ENCODE measurements at places on chromosomes 6 and 20.

DNA sequence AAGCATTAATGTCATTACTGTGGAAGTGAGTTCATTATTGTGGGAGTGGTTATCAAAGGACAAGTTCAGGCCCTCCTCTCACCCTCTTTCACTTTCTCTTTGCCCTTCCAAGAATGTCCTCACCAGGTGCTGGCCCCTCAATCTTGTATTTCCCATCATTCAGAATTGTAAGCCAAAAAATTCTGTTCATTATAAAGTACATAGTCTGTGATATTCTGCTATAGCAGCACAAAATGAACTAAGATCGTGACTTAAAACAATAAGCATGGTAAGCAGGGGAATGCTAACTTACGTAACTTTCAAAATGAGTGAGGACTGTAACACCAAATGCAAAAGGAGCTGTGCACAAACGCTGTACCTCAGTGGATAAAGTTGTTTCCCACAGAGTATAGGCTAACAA, 515.7 kb upstream of the BTBD3 start:
- DNase-seq: no peak

DNA sequence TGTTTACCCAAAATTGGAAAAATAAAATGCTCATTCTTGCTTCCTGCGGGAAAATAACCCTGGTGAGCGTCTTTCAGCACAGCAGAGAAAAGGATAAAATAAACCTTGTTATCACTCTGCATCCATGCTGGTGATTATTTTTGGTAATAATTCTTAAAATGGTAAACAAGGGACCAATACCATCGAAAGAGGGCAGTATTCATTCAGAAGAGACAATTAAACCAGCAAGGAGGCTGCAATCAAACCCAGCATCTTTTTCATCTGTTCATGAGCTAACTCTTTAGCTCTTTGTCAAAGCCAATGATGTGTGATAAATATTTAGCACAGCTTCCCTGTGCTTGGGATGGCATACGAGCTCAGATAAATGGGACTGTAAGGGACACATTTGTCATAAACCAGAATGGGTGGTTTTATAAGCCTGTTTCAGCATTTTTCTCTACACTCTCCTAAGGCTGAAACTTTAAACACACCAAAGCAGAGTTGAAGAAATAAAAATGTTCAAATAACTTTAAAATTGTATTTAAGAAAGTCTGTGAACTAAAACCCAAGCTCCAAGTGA, 34.4 kb downstream of the CDH26 start:
- peak; percentile 41 for DNase-seq

DNA sequence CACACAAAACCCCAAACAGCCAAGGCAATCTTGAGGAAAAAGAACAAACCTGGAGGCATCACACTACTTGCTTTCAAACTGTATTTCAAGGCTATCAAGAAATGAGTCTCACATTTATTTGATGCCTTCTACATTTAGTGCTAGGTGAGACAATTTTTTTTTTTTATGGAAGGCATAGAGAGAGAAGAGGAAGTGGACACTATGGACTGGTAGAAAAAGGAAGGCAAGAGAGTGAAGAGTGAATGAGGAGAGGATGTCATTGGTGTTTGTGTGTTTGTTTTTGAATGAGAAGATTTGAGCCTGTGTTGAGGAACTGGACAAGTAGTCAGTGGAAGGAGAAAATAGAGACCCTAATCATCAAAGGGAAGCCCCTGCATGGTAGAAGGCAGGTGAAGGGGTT, 182.0 kb upstream of the JAG1 start:
- DNase-seq: peak; percentile 49

GRCh38 chr6:110270165-110270564, 88.0 kb downstream of the METTL24 start:
- no peak for DNase-seq

DNA sequence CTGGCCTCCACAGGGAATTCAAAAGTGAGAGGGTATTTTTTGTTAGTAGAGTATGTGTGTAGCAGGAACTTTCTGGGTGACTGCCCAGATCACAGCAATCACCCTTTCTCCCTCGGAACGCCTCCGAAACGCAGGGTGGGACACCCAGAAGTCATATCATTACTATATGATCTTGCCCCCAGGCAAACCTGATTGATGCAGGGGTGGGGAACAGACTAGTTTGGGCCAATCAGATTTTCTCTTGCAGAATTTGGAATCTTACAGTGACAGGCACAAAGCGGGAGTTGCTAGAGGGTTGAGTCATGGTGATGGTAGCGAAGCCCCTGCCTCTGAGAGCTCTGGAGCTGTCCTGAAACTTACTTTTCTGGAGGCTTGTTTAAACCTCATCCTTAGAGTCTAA, 16.5 kb upstream of the RPN2 start:
- DNase-seq: no peak

DNA sequence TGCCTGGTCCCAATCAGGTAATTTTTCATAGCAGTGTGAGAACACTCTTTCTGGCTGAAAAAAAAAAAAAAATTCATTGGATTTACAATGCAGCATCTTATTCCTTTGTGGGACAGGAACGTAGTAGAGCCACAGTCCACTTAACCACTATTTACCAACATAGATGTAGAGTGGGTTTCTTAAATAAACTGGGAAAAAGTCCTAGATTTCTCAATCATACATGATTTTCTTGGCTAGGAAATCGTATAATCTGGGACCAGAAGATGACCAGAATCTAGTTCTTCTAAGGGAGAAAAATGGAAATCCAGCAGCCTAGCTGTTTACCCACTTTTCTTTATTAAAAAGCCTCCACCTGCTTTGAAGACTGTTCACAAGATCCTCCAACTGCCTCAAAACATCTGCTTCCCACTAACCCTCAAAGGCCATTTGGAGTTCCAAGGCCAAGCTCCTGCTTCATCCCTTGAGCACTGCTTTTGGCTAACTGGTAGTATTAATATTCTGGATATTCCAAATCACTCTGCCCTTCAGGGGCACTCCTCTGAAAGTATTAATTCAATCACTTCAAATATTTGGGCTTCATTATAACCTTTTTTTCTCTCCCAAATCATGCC, 70.4 kb downstream of the FYN start:
- no peak for DNase-seq

DNA sequence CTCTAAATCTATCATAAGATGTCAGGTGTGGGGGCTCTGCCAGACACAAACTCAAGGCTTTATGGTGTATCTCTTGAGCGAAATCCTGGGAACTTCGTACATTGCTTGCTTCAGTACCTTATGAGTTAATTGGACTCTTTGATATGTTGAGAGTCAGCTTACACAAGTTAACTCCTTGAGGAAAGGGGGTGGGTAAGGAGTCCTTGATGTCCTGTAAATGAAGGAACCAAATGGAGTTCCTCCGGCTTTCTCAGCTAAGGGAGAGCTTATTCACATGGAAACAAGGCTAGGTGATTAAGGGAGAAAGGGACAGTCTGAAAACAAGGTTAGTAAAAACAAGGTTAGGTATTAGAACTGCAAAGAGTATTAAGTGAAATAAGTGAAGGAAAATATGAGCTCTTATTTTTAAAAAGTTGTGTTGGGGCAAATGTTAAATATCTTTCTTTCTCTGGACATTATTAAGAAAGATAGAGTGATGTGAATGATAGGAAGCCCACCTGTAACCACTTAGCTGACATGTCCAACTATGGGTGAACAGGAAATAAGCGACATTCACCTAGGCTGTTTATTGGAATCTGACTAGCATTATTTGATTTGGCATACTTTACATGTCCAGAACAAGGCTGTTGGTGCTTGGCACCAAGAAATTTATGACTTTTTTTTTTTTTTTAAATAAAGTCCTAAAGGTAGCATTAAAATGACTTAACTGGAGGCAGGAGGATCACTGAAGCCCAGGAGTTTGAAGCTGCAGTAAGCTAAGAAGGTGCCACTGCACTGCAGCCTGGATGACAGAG, 26.5 kb downstream of the GTF2H5 start:
- no peak for DNase-seq

GRCh38 chr6:131433927-131434326, 139.1 kb upstream of the ARG1 start:
- no peak for DNase-seq

DNA sequence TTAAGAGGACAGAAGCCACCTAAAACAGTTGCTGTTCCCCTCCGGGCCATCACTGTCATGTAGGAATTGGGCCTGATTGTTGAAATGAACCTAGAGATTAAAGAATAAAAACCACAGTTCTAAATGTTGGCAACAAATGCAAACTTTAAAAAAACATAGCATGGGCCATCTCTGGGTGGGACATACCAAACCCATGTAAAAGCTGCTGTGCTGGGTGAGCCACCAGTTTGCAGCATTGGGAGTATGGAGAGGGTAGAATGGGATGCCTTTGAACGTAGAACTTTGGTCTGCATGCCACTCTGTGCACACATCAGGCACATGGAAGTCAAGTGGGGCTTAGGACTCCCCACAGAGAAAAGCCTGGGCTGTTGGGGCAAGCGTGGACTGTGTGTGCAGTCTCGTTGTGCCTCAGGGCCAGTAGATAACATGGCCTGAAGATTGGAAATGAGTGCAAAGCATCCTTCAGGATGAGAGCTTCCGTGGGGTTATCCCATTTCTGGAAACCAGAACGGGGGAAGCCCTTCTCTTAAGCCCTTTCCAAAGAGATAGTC, 28.1 kb downstream of the EPB41L1 start:
- no peak for DNase-seq

DNA sequence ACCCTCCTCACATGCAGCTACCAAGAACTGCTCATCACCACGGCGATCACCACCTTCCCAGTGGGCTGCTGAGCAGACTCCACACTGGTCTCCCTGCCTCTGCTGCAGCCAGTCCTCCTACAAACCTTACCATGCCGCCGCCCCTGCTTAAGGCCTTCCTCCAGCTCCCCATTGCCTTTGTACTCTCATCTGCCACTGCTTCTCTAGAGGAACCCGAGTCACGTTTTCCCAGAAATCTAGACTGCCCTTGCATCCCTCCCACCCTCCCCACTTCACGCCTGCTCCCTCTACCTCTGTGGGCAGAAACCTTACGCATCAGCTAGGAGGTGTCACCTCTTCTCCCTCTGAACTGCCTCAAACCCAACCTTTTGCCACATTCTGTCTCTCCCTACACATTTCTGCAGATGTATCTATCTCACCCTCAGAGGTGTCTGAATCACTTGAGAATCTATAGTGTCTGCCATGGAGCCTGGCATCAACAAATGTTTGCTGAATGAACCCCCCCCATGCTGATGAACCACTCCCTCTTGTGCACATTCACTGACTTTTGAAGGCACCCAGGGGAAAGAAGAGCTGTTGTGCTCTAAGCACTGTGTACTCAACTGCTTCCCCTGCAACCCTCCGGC, 4.3 kb downstream of the E2F1 start:
- DNase-seq: no peak

GRCh38 chr6:161476711-161477110, 202.8 kb upstream of the AGPAT4 start:
- DNase-seq: no peak

DNA sequence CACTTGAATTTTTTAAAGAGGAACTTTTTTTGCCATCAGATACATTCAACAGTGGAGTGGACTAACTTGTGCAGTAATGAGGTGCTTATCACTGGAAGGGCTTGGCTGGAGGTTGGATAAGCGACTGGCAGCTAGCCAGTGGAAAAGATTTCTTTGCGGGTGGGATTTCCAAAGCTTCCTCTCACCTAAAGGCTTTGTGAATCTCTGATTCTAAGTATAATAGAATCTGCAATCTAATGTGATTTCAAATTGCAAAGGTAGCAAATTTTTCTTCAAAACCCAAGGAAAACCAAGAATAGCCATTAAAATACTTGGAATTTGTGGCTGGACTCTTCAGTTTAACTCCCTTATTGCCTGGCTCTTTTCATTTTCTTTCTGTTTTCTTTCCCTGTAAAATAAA, 460.4 kb upstream of the MARCKS start:
- DNase-seq: no peak

Data from MV-4-11 (cell line).